AG10803 (cell line): ENCODE measurements at places on chromosomes 3 and 15.

- no peak for DNase-seq
Measured at GRCh38 chr15:96416218-96416933, 85.9 kb downstream of the NR2F2 start.

- DNase-seq = peak; percentile 94
Measured at GRCh38 chr3:45958321-45958791, 15.1 kb downstream of the CXCR6 start.

- no peak for DNase-seq
Measured at GRCh38 chr3:183949690-183950089, 65.0 kb upstream of the PARL start.

DNA sequence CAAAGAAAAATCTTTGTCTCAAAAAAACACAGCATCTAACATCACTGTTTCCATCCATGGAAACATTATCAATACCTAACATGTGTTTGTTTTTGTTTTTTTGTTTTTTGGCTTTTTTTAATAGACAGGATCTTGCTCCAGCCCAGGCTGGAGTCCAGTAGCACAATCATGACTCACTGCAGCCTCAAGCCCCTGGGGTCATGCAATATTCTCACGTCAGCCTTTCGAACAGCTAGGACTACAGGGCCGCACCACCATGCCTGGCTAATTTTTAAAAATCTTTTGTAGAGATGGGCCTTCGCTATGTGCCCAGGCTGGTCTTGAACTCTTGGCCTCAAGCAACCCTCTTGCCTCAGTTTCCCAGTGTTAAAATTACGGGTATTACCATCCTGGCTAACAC lies 52.8 kb downstream of the RAF1 start:
- DNase-seq = no peak

- DNase-seq = no peak
Measured at GRCh38 chr3:134965865-134966481, 170.9 kb downstream of the EPHB1 start.

- DNase-seq = no peak
Measured at GRCh38 chr15:40182358-40183029, 21.6 kb downstream of the BUB1B start.

DNA sequence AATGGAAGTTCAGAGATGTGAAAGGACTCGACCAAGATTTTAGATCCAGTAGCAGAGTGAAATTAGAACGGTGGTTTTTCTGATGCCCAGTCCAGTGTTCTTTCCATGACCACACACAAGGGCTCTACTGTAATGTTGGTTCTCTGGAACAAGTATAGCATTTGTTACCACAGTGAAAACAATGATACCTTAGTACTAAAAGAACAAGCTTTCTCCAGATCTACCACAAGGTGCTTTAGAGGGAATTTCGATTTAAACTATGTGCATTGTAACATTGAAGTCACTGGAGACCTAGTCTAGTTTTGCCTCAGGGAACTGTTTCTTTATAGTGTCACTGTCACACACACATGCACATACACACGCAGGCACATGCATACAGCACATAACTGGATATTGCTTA lies 12.8 kb upstream of the CCNL1 start:
- no peak for DNase-seq

- peak; percentile 36 for DNase-seq
Measured at GRCh38 chr3:49411535-49411967, 225 bp downstream of the RHOA start.

DNA sequence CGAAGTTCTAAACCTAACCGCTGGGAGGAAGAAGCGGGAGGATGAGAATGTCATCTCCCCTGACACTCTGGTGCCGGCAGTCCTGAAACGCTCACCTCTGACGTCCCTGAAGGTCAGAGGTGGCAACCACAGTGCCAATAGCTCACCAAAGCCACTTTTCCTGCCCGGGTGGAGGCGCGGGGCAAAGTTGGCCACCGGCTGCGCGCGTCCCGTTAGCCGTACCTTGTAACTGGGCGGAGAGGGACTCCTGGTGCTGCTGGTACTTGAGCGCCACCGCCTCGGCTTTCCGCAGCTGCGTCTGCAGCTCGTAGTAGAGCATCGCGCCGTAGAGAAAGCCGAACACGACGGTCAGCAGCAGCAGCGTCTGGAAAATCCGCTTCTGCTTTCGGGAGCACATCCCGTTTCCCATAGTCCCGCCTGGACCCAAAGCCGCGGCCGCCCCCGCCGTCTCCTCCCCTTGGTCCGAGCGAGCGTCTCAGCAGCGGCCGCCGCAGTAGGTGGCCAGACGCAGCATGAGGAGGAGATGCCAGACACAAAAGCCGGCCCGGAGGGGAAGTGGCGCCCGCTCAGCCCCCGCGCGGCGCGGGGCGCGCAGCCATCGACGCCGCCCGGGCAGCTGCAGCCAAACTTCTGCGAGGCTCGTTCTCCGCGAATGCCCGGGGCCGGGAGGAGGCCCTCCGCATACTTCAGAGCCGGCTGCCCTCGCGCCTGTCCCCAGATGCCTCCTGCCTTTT lies 680 bp downstream of the GOLIM4 start:
- DNase-seq = peak; percentile 55

- DNase-seq = no peak
Measured at GRCh38 chr3:185843126-185843525, 18.3 kb upstream of the IGF2BP2 start.

GRCh38 chr3:186458306-186459107 lies 85.7 kb downstream of the CRYGS start:
- DNase-seq = no peak

DNA sequence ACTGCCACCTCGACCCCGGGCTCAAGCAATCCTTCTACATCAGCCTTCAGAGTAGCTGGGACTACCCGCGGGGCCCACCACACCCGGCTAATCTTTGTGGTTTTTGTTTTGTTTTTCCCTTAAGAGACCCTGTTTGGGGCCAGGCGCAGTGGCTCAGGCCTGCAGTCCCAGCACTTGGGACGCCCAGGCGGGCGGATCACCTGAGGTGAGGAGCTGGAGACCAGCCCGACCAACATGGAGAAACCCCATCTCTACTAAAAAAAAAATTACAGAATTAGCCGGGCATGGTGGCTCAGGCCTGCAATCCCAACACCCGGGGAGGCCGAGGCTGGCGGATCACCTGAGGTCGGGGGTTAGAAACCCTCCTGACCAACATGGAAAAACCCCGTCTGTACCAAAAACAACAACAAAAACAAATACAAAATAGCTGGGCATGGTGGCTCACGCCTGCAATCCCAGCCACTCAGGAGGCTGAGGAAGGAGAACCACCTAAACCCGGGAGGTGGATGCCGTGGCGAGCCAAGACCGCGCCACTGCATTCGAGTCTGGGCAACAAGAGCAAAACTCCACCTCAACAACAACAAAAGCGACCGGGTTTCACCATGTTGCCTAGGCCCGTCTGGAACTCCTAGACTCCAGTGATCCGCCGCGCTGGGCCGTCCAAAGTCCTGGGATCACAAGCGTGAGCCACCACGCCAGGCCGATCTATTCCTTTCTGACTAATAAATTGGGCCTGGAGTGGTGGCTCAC lies 8.1 kb upstream of the FAN1 start:
- no peak for DNase-seq

DNA sequence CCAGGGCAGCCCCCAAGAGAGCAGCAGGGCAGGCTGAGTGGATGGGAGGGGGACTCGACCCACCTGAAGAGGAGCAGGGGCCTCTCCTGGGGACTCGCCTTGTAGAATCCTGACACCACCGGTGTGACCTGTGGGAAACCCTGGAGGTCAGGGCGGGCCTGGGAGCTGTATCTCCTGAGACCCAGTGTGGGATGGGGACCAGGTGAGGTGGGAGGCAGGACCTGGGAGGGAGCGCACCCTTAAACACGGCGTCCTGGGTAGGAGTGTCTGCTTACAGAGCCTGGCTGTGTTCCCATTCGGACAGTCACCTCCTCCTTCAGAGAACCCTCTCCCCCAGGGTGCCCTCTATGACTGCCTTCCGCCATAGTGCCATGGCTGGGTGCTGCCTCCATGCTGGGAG lies 27.1 kb downstream of the C15orf39 start:
- no peak for DNase-seq

GRCh38 chr15:92970656-92971055 lies 70.5 kb downstream of the CHD2 start:
- DNase-seq = peak; percentile 48

GRCh38 chr3:153829606-153830170 lies 291.5 kb upstream of the ARHGEF26 start:
- no peak for DNase-seq

- DNase-seq = no peak
Measured at GRCh38 chr3:100956276-100956675, 36.9 kb downstream of the ABI3BP start.

GRCh38 chr15:70794596-70795310 lies 31.4 kb upstream of the UACA start:
- no peak for DNase-seq

- no peak for DNase-seq
Measured at GRCh38 chr3:13125092-13126015, 52.1 kb upstream of the IQSEC1 start.
